Activated T-cell treated with anti-CD3 and anti-CD28 coated beads, Interleukin-2, amount 50 U/mL, for 72 hours (primary cell): ENCODE measurements at places on chromosomes 7 and 10.

DNA sequence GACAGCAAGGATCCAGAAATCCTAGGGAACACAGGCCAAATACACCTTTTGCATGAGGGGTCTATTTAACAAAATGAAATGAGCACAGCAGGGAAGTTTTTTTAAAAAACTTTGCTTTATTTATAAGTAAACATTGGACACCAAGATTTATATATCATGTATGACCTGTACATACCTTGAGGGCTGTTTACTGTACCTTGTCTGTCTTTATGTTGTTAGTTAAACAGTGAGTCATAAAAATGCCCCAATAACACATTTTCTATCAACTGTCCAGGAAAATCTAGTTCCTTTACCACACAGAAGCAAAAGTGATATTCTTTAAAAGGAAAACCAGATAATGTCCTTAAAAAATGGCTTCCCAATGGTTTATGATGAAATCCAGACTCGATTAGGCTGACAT lies 45.1 kb upstream of the AGR3 start:
- no peak for DNase-seq

DNA sequence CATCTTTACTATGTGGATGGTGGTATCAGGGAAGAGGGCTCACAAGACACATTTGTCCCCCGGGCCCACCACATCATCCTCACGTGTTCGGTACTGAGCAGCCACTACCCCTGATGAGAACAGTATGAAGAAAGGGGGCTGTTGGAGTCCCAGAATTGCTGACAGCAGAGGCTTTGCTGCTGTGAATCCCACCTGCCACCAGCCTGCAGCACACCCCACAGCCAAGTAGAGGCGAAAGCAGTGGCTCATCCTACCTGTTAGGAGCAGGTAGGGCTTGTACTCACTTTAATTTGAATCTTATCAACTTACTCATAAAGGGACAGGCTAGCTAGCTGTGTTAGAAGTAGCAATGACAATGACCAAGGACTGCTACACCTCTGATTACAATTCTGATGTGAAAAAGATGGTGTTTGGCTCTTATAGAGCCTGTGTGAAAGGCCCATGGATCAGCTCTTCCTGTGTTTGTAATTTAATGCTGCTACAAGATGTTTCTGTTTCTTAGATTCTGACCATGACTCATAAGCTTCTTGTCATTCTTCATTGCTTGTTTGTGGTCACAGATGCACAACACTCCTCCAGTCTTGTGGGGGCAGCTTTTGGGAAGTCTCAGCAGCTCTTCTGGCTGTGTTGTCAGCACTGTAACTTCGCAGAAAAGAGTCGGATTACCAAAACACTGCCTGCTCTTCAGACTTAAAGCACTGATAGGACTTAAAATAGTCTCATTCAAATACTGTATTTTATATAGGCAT lies 9.1 kb upstream of the CSGALNACT2 start:
- peak; percentile 59 for DNase-seq

DNA sequence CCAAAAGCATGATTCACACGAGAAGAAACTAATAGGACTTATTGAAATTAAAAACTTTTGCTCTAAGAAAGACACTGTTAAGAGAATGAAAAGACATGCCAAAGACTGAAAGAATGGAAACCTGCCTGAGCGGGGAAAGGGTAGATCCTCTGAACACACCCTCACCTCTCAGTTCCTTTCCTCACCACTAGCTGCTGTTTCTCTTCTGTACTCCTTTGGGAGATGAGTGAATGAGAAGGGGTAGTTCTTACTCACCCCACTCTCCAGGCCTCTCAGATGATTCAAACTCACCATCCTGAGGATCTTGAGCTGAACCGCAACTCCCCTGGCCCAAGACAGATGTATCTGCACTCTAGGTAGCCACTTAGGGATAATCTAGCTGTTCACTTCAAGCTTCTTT lies 41.9 kb downstream of the IQUB start:
- no peak for DNase-seq

GRCh38 chr7:5222841-5223411 lies 32.9 kb downstream of the WIPI2 start:
- DNase-seq: no peak

DNA sequence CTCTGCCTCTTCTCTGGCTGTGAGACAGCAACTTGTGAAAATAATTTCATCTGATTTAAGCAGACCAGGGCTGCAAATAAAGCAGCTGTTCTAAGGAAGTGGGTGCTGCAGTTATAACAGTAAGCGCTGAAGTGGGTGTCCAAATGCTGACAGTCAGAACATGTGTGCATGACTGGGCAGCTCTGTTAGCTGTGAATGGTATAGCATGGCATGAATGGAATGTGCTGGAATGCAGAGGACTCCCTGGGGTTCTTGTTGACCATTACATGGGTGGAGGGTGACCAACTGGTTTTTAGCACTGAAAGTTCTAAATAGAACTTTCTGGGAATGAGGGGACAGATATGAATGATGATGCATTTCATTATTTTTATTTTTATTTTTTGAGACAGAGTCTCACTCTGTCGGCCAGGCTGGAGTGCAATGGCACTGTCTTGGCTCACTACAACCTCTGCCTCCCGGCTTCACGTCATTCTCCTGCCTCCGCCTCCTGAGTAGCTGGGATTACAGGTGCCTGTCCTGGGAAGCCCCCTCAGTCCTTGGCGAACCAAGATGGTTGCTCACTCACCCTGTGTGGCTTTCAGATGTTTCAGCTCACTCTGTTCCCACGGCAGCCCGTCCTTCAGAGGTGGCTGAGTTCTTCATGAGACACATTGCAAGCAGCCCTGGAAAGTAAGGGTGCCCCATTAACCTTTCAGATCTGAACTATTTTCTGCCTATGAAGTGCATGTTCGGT lies 319.8 kb upstream of the PHYHIPL start:
- DNase-seq: no peak

GRCh38 chr10:47027784-47028260 lies 116.6 kb downstream of the PTPN20 start:
- no peak for DNase-seq

DNA sequence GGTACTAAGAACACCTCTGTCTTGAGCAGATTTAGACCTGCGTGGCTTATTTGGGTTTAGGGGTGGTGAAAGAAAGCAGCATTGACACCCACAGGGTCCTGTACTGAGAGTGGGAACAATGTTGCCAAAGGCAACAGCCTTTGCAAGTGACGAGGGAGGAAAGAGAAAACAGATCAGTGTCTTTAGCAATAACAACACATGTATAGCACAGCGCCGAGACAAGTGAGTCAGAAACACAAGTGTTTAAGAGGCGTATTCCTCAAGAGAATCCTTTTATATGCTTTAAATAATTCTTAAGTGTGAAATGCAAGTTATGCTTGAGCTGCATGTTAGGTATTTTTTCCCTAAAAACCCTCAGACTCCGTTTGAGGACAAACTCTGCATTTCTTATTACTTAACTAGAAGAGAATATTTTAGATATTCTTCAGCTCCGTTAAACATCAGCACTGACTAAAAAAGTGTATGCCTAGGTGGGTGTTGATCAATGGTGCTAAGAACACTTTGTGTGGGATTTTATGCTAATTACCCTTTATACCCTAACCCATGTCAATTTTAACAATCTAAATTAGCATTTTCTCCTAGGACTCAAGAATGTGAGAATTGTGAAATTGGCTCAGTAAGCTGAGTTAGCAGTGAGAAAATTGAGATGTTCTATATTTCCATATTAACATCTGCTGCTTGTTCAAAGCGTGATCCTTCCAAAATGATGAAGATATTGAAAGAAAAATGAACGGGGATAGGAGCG lies 1095.4 kb upstream of the CELF2 start:
- no peak for DNase-seq

DNA sequence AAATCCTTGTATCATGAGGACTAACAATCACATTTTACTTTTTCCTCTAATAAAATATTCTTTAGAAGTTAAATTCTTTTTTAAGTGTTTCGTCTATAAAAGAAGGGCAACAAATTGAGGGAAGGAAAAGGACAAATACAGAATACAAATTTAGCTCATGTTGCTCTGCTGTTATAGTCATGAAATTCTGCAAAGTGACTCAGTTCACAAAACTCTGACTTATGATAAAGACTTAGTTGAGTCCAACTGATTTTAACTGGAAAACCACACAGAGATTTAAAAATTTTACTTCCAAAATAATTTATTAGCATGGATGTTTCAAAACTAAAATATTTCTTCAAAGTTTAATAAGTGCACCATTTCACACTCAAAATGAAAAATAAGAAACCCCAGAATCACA lies 75.0 kb upstream of the GPR22 start:
- no peak for DNase-seq

DNA sequence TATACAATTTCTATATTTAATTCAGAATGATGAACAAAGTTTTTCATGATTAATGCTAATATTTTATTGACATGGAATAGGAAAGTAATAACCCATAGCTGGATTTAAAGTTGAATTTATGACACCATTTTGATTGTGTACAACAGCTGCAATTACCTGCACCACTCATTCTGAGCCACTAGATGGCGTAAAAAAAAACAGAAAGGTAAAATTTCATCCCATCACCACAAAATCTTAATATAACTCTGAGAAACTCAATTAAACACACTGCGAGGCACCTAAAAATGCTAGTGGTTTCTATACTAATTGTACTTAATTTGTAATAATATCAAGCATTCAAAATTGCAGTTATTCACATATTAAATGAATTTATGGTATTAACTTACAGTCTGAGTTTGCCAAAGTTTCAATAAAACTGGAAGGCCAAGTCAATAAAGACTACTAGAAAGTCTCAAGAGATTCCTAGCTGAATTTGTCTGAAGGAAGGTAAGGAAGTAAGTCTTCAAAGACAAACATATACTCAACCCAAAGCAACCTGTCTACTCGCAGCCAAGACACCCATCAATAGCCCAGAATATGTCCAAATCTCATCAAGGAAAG lies 182.5 kb downstream of the SKAP2 start:
- DNase-seq: peak; percentile 14
